Activated naive CD8-positive, alpha-beta T cell treated with anti-CD3 and anti-CD28 coated beads, Interleukin-2, amount 50 U/mL, for 16 hours (primary cell): ENCODE measurements at places on chromosomes 4 and X.

DNA sequence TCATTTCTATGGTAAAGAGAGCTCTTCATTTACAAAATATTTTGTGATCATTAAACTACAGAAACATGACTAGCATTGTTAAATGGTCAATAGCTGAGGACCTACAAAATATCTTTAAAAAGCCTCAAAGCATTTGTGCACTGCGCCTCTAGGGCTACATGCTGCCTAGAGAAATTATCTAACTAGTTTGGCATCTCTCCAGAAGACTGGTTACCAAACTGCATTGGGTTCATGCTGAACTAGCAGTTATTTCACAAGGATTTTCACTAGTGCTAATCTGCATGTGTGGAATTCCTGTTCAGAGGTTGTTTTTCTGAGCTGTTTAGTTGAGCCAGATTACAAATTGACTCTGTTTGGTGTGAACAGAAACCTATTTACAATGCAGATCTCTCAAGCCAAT lies 58.5 kb upstream of the PITX2 start:
- DNase-seq = no peak

DNA sequence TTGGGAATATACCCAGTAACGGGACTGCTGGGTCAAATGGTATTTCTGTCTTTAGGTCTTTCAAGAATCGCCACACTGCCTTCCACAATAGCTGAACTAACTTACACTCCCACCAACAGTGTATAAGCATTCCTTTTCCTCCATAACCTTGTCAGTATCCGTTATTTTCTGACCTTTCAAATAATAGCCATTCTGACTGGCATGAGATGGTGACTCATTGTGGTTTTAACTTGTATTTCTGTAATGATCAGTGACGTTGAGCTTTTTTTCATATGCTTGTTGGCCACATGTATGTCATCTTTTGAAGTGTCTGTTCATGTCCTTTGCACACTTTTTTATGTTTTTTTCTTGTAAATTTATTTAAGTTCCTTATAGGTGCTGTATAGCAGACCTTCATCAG lies 81.2 kb downstream of the ADAM29 start:
- DNase-seq = no peak

DNA sequence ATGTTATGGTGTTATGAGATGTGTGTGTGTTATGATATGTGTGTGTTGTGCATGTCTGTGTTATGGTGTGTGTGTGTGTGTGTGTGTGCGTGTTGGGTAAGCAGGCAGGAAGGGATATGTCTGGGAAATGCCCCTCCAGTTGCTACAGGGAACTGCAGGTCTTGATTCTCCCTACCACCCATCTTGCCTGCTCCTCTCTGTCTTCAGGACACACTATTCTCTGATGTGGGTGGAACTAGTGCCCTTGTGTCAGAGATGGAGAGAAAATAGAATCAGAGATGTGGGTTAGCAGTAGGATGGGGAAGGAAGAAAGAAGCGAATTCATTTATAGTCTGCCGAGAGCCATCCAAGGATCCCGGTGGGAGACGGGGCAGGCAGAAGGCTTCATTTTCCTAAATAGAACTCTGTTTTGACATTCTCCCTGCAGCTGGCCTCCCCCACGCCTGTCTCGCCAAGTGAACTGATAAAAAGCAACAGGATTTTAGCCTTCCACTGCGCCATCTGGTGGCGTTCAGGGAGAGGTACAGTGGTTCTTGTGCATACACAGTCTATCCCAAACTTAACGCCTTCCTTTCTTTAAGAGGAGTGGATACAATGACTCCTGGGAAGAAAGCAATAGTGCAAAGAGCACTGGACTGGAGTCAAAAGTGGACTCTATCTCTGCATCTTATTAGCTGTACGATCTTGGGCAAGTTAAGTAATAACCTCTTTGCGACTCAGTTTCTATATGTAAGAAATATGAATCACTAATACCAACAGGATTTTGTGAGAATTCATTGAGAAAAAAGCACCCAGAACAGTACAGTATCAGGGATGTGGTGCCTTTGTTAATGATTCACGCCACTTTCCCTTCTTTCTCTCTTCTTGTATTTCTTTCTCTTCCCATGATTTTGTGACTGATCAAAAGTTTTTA lies 14.1 kb upstream of the MGST2 start:
- DNase-seq = peak; percentile 29

GRCh38 chrX:2631743-2632532 lies 59.2 kb upstream of the CD99 start:
- no peak for DNase-seq

GRCh38 chr4:110033355-110034025 lies 120.8 kb downstream of the EGF start:
- no peak for DNase-seq

DNA sequence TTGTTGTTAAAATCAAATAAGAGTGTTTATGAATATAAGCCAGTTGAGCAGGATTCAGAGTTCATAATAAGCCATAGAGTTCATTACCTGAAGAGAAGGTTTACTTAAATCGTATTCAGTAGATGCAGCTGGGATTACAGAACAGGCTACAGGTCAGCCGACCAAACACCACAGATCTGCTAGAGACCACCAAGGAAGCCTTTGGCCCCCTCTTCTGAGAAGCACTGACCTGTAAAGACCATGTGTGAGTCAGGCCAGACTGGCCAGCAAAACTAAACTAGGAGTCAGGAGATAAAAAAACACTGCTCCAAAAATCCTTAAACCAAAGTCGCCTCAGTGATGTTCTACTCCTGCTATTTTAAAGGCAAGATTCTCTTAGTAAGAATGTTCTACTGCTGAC lies 1125.5 kb downstream of the FAT4 start:
- DNase-seq = no peak

DNA sequence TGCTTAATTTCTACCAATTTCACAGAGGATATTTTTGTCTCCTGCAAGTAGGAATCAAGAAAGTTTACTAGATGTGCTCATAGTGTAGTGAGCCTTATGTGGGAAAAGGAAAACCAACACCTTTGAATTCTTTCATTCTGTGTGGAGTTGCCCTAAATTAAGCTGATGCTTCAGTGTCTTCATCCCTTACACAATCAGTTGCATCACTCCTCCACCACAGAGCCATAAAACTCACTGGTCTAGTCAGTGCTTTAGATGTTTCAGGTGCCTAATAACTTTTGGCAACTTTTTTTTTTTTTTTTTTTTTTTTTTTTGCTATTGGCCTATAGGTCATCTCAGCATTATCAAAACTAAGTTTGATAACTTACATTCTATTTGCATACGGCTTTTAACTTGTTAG lies 41.5 kb downstream of the HHIP start:
- DNase-seq = no peak

- no peak for DNase-seq
Observed at GRCh38 chrX:152149648-152150047, 11.3 kb upstream of the MAGEA10 start.

DNA sequence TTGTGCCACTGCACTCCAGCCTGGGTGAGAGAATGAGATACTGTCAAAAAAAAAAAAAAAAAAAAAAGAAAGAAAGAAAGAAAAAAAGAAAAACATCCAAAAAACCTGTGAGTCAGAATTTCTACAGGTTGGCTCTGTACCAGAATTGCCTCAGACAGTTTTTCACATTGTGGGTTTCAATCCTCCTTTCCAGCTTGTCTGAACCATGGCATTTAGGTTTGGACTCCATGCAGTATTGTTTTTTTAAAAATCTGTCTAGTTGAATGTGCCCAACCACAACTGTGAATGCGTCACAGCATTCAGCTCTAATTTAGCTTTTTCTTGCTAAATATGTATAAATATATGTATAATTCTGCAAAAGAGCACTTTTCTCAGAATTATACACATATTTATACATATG lies 31.4 kb upstream of the ARSH start:
- DNase-seq = no peak

DNA sequence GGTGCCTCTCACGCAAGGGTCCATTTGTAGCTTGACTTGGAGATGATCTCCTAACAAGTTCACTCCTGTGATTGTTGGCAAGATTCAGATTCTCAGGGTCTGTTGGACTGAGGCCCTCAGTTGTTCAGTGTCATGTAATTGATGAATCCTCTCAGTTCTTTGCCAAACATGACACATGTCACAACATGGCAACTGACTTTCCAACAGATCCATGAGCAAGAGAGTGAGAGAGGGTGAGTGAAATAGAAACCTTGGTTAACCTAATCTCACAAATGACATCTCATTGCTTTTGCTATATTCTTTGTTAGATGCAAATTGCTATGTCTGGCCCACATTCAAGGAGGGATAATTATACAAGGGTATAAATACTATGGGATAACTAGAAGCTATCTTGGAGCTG lies 231.0 kb upstream of the PCDH10 start:
- DNase-seq = no peak

- no peak for DNase-seq
Observed at GRCh38 chrX:9912351-9913145, 54.6 kb upstream of the CLDN34 start.

GRCh38 chr4:78120144-78120880 lies 63.2 kb downstream of the FRAS1 start:
- no peak for DNase-seq

DNA sequence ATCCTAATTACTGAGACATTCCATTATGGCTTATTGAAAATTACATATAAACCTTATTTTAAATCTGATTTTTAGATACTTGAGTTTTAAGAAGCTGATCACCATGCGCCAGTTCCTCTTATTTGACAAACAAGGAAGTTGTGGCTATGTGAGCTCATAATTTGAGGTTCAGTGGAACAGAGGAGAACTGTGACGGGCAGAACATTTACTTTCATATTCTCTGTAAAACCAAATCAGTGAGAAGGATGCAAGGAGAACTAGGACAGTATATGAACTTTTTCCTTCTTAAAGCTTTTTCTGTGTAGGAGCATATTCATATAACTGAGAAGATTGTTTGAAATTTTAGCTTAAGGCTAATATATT lies 25.3 kb downstream of the STIM2 start:
- no peak for DNase-seq

GRCh38 chr4:154361450-154361849 lies 130.1 kb downstream of the DCHS2 start:
- no peak for DNase-seq

- no peak for DNase-seq
Observed at GRCh38 chr4:141587897-141588296, 48.5 kb upstream of the IL15 start.

DNA sequence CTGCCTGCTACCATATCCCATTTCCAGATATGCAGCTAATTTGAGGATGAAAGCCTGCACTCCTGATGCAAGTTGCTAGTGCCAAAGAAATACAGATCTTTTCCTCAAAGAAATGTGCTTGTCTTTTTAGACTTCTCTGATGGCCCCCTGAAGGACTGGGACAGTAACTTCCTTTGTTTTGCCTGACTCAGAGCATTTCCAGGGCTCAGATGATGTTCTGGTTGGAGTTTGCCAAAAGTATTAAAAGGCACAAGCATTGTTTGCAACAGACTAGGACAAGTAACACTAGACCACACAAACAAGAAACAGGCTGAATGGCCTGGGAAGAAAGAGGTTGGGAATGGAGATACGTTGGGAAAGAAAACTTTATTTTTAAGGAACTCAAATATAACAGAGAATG lies 175.2 kb downstream of the IL13RA2 start:
- no peak for DNase-seq

DNA sequence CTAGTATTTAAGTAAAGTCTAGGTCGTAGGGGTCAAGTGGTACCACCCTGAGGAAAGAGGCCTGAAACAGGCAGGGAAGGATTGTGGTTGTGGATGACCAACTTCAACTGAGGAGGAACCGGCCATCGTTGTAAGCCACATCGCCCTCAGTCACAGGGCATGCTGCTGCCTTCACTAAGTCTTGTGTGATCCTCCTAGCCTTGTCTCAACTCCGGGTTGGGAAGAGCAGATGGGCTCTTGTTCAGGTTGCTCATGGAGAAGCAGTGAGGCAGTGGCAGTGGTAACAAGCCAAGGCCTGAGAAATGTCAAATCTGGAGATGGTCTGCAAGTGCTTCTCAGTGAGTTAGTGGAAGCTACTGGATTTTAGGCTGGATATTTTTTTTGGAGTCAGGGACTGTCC lies 22.8 kb upstream of the NKX3-2 start:
- no peak for DNase-seq

DNA sequence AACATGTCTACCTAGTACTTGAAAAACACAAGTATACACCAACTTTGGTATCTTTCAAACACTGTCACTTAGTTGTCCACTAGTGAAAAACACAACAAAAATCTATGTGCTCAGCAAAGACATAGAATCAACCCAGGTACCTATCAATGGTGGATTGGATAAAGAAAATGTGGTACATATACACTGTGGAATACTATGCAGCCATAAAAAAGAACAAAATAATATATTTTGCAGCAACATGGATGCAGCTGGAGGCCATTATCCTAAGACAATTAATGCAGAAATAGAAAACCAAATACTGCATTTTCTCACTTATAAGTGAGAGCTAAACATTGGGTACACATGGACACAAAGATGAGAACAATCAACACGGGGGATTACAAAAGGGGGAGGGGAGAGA lies 148.7 kb downstream of the ENOX2 start:
- DNase-seq = no peak

DNA sequence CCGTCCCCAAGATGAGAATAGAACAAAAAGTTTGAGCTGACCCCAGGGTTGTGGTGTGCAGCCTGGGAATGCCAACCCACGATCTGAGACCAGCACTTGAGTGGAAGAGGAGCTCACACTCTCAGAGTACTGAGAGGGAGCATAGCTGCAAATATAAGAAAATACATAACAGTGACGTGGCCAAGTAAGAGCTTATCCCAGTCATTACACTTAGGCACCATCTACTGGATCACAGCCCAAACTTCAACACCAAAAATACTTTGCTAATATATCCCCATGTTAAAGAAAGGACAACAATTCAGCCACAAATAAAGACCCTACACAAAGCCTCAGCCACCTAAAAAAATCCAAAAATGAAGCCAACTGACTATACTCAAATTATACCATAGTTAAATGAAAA lies 33.3 kb upstream of the CXCL6 start:
- DNase-seq = no peak

GRCh38 chr4:12178614-12179610 lies 750.2 kb upstream of the HS3ST1 start:
- no peak for DNase-seq

GRCh38 chr4:22941688-22942375 lies 249.1 kb downstream of the GBA3 start:
- no peak for DNase-seq

DNA sequence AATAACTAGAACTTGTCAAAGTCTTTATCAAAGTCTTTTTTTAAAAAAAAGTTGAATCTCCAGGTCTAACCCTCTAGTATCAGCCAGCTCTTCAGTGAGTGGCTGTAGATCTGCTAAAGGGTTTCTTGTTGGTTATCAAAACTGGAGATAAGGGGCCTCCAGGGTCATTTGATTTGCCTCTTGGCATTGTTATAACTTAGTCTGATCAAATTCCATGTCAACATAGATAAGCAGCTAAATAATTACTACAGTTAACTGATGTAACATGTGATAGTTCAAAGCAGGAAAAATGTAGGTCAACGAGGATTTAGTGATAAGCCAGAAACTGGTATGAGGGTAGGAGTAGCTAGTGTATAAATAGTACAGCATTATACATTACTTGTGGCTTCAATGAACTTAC lies 465.1 kb downstream of the PDHA2 start:
- no peak for DNase-seq

GRCh38 chr4:54553001-54553400 lies 104.8 kb upstream of the KIT start:
- no peak for DNase-seq
